Inflammatory macrophage treated with lipopolysaccharide for 4 hours (primary cell): ENCODE measurements at places on chromosomes 3 and 15.

DNA sequence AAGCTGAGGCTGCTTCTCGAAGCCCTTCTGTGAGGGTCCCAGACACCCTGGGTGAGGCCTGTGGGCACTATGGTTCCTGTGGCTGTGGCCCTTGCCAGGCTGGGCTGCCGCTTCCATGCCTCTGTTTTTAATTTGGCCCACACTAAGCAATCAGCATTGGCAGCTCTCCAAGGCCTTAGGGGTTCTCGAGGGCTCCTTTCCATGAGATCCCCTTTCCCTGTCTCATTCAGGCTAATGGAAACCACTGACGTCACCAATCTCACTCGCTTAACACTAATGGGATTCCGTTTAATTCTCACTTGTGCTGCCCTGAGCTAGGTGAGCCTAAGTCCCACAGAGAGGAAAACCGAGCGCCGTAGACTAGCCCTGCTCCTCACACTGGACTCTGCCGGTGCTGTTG is 60.2 kb upstream of the RAB6B start:
- no peak for DNase-seq

DNA sequence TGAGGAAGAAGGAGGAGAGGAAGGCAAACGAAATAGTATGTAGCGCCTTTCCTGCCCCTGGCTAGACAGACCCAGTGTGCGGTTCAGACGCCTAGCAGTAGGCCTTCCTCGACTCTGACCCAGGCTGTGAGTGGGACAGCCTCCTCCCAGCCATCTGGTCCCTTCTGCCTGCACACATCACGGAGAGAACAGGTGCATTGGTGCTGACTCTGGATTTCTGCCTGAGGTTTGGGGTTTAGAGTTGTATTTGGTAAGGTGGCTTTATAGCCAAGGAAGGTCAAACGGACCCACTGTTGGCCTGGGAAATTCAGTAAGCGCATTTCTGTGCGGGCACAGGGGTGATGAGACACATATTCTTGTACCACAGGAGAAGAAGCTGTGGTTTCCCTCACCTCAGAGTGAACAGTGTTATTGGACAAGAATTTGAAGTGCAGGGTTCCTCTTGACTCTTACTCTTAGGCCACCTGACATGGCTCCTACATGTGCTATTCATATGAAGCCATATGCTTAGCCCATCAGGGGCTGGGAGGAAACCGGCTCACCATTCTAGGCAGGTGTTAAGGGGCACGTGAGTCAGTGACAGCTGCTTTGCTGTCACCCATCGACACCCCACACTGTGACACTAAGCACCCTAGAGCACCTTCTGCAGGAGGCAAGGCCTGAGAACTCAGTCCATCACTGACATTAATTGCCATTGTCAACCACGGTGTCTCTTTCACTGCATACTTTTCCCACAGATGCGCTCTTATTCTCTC is 143.3 kb downstream of the CHDH start:
- no peak for DNase-seq

- peak; percentile 98 for DNase-seq
Measured at GRCh38 chr3:188683032-188683521, 488.7 kb upstream of the TPRG1 start.

DNA sequence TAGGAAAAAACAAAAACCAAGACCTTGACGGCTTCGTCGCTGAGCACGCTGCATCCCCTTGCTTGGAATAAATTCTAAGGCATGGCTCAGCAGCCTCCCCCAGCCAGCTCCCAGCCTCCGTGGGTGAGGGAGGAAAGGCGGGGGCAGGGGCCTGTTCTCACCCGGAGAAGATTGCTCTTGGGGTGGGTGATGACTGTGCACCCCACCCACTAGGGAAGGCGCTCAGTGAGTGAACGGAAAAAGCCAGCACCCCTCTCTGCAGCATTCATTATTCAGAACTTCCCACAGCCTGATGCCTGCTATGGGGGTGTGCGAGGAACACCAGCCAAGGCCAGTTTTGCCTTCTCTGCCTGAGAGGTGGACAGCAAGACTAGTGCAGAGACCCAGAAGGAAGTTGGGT is 19.3 kb upstream of the NTRK3 start:
- no peak for DNase-seq

DNA sequence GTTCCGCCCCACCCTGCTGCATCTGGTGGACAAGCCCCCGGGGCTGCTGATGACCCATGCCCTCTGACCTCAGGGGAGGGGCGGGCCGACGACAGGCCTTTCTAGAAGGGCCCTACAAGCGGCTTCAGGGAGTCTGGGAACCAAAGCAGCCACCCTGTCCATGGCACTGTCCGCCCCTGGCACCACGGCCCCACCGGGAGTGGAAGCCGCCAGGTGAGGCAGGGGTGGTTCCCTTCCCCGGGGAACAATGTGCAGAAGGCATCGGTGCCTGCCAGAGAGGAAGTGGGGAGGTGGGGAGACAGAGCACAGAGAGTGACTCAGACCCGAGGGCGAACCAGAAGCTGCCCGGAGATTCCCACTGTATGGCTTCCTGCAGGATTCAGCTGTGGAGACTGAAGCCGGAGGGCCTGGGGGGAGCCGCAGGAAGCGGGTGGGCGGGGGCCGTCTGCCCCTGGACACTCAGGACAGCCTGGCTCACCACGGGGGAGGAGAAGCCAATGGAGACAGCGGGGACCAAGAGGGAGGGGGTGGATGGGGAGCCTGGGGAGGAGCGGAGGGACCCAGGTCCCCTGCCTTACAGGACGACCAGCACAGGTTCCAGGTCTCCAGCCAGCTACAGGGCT is 134.0 kb downstream of the TPRA1 start:
- DNase-seq: peak; percentile 44

DNA sequence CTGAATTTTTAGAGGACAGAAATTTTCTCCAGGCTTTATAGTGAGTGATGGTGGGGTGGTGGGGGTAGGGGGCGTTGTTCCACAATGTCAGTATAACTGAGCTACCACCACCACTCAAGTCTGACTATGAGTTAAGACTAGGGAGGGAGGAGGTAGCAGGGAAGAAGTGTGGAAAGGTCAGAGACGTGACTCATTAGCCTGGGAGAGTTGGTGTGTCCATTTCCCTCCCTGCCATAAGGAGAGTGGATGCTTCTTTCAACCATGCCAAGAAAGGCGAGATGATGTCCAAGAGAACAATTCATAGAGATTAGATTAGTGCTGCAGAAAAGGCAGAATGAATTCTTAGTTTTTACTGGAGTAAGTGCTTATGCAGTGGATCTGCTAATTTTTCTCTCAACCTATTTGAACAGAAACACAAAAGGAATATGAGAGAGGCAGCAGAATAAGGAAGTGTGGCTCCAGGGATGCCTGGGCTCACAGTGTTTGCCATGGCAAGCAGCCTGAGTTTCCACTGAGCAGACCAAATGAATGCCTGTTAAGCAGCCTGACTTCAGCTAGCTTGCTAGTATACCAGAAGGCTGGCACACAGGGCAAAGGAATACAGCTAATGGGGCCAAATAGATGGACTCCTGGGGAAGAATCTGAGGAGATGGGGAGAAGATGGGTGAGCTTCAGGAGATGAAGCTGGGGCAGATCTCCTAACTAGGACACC is 708.9 kb downstream of the NTRK3 start:
- no peak for DNase-seq

DNA sequence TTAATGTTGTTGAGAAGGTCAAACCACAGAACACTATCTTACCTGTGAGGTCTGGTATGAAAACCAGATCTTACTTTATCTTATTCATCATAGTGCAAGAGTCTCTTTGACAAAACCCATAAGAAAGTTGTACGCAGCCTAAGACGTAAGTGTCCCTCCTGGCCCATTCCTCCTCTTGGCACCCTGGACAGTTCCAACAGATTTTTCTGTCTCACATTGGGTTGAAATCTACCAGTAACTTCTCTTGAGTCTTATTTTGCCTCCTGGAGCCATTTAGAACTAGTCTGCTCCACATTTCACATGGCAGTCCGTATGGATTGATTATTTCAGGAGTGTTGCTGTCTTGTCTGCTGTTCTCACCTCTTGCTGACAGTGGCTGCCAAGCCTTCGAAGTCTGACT is 498.4 kb downstream of the PDCD6IP start:
- no peak for DNase-seq

DNA sequence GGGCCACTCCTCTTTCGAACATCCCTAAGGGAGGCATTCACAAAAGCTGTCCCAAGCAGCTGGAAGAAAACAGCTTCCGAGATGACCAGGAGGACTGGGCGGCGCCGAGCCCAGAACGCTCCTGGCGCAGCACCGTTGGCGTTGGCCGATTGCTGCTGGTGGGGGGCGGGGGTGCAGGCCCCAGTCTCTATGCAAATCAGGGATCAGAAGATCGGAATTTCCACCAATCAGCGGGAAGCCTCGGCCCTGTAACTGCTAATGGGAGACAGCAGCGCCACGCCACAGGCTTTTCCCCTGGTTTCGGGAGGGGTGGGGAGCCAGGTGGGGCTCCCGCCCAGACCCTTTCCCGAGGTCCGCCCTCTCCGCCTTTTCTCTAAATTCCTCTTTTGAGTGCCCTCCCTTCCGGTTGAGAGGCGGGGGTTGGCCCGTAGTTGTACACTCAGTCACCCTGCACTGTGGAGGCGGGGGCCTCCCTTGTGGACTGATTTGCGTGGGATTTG is 27.0 kb downstream of the HMCES start:
- peak; percentile 89 for DNase-seq

- DNase-seq: no peak
Measured at GRCh38 chr3:73801444-73801843, 176.7 kb upstream of the PDZRN3 start.

- DNase-seq: no peak
Measured at GRCh38 chr3:111733154-111733553, 125.9 kb upstream of the PHLDB2 start.

DNA sequence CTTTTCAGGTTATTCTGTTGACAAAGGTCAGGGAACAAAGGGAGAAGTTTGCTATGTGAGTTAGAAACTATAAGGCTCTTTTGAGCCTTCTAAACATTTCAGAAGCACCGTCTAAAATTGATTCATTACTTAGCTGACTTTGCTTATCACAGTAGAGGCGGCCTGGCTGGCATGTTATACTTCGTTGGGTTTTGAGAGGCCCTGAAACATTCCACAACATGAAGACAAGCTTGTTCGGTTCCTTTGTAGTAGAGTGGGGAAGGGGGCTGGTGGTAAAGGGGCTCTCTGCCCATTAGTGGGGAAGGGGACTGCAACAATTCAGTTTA is 23.6 kb downstream of the ZBTB38 start:
- DNase-seq: no peak

DNA sequence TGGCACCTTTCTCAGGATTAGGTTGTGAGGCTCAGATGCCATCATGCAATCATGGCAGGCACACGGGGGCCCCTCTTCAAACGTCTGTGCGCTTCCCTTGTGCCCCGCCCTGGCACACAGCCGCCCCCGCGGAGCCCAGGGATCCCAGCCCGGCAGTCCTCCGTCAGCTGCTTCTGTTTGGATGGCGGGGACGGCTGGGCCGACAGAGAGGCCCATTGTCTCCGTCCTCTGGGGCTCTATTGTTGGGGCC is 849 bp upstream of the HDAC11 start:
- DNase-seq: peak; percentile 58

DNA sequence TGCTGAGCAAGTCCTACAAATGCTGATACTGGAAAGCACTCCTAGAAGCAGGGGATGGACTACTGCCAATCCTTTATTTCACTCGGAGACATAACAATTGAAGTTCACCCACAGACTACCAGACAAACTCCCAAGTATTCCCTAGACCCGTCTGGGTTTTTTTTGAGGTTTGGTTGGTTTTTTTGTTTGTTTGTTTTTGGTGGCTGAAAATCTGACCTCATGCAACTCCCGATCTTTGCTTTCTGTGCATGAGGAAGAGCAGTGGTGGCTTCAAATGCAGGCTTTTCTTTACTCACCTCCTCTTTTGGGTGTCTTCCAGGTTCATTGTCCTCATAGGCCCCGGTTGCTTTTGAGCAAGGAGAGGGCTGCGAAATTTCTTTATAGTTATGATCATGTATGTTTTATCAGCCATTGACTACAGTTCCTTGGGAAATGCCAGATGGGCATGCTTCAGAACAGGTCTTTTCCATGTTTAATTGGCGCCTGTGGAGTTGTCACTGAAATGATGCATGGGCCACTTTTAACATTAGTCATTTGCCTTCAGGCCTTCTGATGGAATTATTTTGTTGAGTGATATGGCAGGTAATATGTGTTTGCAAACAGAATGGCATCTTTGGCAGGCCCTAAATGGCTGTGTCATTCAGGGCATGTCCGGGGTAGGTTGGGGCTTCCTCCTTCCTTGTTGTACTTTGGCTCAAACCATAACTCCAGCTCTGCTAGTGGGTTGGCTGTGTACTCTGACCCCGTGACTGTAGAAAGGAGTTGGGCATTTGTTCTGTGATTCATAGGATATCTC is 81.3 kb upstream of the ZBED2 start:
- no peak for DNase-seq

GRCh38 chr3:151852074-151852811 is 21.2 kb upstream of the SUCNR1 start:
- DNase-seq: no peak

DNA sequence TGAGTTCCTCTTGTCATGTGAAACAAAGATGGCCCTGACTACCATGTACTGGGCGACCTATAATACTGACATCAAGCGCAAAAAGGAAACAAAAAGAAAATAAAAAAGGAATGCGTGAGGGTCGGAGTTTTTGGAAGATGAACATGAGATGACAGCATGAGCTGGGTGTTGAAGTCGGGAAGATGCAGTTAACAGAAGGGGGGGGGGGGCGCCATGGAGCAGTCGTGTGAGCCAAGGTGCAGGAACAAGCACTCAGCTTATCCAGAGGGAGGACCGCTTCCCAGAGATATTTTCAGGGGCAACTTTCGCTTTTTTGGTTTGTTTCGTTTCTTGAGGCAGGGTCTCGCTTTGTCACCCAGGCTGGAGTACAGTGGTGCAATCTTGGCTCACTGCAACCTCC is 110.2 kb downstream of the RORA start:
- DNase-seq: no peak

- DNase-seq: no peak
Measured at GRCh38 chr3:73573204-73573603, 51.5 kb downstream of the PDZRN3 start.

- no peak for DNase-seq
Measured at GRCh38 chr3:99466331-99466730, 172.1 kb upstream of the COL8A1 start.

GRCh38 chr15:68700455-68701123 is 120.1 kb downstream of the ANP32A start:
- DNase-seq: no peak

GRCh38 chr3:172546628-172547214 is 23.5 kb upstream of the TNFSF10 start:
- peak; percentile 87 for DNase-seq

GRCh38 chr3:52345521-52346109 is 29.5 kb downstream of the DNAH1 start:
- no peak for DNase-seq

DNA sequence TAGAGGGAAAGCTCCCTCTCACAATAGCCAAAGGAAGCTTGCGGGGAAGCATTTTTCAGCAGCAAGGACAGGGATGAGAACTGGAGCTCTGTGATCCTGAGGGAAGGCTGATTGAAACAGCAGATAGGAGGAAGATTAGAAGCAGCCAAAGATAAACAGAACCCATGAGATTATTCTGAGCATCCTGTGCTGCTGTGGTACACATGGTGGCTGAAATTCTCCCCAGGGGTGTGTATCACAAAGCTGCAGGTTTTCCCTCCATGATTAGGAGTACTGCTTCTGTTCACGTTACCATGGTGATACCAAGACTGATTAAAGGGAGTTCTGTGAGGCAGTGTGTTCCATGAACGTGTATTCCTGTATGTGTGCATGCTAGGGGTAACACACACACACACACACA is 30.3 kb upstream of the PSMD6 start:
- DNase-seq: no peak

- DNase-seq: no peak
Measured at GRCh38 chr3:12136371-12136770, 22.3 kb downstream of the TIMP4 start.
